ENCODE measurements at places on chromosomes 16 and 17.

GRCh38 chr16:47284999-47285398 lies 141.3 kb upstream of the NETO2 start:
- DNase-seq = no peak

- no peak for DNase-seq
Observed at GRCh38 chr17:63995626-63996025, 2.5 kb upstream of the PRR29 start.

GRCh38 chr16:76970745-76971099 lies 220.3 kb upstream of the MON1B start:
- no peak for DNase-seq

DNA sequence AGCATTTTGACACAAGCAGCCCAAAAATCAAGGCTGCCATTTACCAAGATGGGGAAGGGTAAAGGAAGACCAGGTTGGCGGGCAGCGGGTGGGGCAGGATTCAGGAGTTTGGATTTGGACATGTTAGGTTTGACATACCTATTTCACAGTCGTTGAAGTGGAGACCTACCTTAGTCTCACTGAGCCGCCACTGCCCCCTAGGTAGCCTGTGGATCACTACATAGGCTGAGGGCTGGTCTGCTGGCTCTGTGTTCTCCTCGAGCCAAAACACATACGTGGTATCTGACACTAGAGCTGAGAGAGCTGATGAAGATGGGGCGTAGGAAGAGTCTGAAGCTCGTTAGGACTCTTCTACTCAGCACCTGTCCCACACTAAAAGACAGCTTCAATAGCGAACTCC lies 115.1 kb downstream of the HIC1 start:
- DNase-seq = no peak

DNA sequence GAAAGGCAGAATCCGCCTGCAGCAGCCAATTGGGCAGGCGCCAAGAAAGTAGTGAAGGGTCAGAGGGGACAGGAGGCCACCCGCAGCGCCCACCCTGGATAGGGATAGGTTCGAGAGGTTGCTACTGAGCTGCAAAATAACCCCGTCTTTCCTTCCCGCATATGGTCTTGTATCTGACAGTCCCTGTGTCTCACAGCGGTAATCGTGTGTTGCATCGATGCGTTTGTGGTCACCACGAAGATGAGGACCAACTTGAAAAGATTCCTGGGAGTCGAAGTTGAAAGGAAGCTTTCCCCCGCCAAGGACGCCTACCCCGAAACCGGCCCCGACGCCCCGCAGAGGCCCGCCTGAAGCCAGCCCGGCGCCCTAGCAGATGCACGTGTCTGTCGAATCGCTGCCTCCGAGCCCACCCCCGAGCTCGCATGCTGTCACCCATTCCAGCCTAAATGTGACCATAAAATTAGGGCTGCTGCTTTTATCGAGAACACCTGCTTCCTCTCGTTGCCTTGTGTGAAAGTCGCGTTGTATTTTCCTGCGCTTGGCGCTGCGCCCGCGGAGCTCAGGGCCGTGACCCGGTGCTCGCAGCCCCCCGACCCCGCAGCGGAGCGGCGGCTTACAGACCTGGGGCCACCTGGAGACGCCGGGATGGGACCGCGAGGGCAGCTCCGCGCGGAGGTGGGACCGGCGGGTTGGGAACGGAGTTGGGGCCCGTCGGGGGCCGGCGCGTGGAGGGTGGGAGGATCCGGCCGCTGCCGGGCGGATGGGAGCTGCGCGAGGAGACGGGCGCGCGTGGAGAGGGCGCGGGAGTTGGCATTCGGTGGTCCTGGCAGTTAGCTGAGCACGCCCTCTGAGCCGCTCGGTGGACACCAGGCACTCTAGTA lies at the start of gene CMTM2:
TSS of gene CMTM2 (plus strand) at position 813 of the 881 bp plus-strand sequence. CDS start 145 bp downstream, outside the sequence.
- DNase-seq = no peak

DNA sequence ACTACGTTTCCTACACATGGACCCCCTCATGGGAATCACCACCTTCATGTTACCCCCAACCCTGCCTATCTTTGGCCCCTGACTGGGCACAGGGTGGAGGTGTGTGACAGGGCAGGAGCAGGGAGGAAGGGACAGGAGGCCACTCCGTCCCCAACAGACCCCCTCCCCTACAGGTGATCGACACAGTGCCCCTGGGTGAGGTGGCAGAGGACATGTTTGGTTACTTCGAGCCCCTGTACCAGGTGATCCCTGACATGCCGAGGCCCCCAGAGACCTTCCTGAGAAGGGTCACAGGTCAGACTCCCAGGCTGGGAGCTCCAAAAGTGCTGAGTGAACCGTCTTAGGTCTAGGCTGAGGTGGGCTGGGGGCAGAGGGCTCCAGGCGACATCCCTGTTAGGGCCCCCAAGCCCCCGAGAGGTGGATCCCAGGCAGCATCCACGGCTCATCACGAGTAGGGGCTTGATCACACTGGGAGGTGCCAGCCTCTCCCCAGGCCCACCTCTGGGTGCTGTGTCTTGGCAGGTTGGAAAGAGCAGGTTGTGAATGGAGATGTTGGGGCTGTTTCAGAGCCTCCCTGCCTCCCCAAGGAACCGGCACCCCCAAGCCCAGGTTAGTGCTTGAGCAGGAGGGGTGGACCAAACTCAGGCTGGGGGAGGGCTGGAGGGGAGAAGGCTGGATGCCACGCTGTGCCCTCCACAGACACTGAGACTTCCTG lies 1.5 kb downstream of the ACBD4 start:
- no peak for DNase-seq

DNA sequence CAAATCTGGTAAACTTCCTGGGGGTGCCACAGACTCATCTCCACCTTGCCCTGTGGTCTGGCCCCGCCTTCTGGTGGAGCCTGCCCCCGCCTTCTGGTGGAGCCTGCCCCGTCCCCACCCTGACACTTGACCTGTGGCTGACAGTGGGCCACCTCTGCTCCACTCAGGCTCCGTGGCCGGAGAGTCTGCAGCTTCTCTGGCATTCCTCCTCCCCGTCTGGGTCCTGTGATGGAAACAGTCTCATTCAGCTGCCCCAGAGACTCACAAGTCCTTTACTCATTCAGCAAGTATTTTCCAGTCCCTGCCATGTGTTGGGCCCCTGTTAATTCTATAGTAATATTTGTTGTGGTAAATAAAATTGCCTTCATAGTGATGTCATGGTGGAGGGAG lies 21.0 kb upstream of the G6PC1 start:
- DNase-seq = no peak

DNA sequence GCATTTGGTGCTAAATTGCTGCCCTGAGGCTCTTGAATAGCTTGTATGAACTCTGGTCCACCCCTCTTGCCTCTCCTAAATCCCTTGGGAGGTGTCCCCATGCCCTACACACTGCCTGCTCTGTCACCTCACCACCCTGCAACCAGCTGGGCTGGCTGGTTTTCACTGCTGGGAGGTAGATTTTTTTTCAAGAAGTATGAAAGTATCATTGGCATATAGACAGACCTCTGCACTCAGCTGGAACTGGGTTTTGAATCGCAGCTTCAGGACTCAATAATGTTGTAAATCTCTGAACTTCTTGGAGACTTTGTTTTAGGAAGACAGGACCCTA lies 184.9 kb downstream of the MSI2 start:
- no peak for DNase-seq

DNA sequence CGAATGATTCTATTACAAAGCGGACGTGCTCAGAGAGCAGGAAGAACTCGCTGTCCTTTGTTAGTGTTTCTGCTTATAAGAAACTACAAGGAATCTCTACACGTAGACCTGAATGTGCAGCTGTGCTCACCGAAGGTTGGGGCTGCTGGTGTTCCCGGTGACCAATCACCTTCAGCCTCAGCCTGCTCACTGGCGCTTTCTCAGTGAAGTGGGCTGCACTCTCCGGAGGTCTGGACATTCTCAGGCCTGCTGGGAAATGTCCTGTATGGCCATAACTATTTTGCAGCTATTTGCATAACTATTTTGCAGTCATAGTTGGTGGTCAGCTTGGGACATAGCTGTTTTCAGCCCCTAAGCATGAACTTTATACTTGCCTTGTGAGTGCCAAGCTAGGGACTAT lies 9.7 kb upstream of the CIAO3 start:
- DNase-seq = no peak

- DNase-seq = no peak
Observed at GRCh38 chr16:27417047-27417671, 15.2 kb downstream of the IL21R start.

GRCh38 chr17:2151358-2152033 lies 96.6 kb downstream of the HIC1 start:
- DNase-seq = no peak

GRCh38 chr16:6248199-6248598 lies 1084.4 kb upstream of the RBFOX1 start:
- no peak for DNase-seq

- DNase-seq = no peak
Observed at GRCh38 chr16:10040136-10041080, 141.8 kb downstream of the GRIN2A start.

- no peak for DNase-seq
Observed at GRCh38 chr17:72839131-72839725, 253.3 kb downstream of the SLC39A11 start.

GRCh38 chr17:31216031-31216751 lies 80.8 kb downstream of the OMG start:
- DNase-seq = no peak

- DNase-seq = peak; percentile 51
Observed at GRCh38 chr17:78343543-78344201, 16.2 kb downstream of the SOCS3 start.

- no peak for DNase-seq
Observed at GRCh38 chr17:49707246-49707607, 537 bp downstream of the SLC35B1 start.

- DNase-seq = no peak
Observed at GRCh38 chr17:14581186-14581830, 280.4 kb downstream of the HS3ST3B1 start.

GRCh38 chr17:30234296-30234695 lies 1.2 kb downstream of the SLC6A4 start:
- no peak for DNase-seq

DNA sequence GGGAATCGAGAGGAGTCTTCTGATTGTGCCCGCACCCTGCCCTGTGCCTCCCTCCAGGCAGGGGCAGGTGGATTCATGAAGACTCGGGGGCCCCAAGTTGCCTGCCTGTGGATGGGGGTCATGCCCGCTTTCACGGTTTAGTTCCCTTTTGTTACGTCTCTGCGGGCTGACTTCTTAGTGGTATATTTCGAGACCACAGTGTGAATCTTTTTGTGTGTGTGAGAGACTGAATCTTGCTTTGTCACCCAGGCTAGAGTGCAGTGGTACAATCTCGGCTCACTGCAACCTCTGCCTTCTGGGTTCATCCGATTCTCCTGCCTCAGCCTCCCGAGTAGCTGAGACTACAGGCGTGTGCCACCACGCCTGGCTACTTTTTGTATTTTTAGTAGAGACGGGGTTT lies 18.1 kb upstream of the RNF213 start:
- DNase-seq = no peak

DNA sequence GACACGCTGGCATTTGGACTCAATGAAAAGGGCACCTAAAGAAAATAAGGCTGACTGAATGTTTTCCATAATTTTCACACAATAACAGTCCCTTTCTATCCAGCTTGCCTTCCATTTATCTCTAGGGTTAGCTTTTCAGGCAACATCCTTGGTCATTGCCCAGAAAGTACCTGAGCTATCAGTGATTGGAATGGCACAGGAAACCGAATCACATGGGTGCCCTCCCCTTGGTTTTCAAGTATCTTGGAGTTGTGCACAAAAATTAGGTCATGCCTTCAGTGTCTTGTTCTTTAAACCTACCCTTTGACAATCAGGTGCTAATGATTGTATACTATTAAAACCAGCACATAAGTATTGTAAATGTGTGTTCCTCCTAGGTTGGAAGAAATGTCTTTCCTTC lies 3.3 kb upstream of the VPS4A start:
- DNase-seq = no peak

- no peak for DNase-seq
Observed at GRCh38 chr17:44738214-44738906, 20.4 kb upstream of the ADAM11 start.

DNA sequence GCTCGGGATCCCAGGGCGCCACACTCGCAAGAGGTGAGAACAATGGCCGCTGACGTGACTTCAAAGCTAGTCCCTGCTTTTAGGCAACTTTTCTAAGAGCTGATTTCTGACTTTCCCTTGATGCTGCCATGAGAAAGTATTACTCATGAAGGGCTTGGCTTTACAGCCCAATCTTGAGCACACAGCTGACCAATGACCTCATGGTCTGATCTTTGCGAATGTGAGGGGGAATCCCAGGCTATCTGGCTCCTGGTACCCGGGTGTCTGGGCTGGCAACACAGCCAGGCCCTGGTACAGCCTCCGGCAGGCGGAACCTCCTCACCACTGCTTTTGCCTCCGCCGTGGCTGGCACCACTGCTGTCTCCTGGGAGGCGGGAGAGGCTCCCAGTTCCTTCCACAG lies 17.5 kb downstream of the NDUFAF8 start:
- DNase-seq = no peak

- no peak for DNase-seq
Observed at GRCh38 chr17:82278786-82279391, 5.4 kb upstream of the CSNK1D start.

- no peak for DNase-seq
Observed at GRCh38 chr17:27532269-27533263, 76.3 kb downstream of the KSR1 start.

GRCh38 chr16:89026121-89026612 lies 49.2 kb upstream of the CBFA2T3 start:
- DNase-seq = no peak

DNA sequence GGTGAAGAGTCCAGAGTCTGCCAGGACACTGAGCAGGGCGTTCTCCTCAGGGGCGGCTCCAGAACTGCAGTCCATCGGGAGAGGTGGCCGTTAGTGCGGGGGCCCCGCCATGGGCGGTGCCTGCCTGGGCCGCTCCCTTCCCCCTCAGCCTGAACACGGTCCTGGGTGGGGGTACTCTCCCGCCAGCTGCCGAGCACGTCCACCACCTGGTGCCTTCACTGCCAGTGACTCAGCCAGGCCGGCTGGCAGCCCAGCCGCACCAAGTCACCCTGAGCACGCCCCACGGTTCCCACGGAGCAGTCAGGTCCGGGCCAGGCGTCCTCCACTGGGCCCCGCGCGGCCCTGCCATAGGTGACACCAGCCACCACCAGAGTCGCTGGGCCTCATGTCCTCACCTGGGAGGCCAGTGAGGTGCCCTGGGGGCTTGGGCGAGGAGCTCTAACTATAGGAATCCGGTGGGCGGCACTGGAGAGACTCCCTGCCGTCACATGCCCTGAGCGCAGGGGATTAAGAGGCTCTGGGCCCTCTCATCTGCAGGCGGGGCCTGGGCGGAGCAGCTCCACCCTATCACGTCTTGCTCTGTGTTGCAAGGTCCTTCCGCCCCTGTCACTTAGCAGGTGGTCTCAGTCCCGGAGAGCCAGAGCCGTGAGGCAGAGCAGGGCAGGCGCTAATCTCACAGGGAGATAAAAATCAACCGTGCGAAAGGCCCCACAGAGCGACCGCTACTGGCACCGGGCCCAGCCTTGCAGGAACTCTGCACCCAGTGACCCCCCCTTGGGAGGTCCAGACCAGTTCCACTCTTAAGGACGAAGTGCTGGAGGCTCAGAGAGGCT lies 14.3 kb downstream of the PIEZO1 start:
- DNase-seq = no peak

- DNase-seq = peak; percentile 56
Observed at GRCh38 chr16:4802659-4803287, 340 bp upstream of the ROGDI start.

All from stimulated activated CD4-positive, alpha-beta T cell treated with anti-CD3 and anti-CD28 coated beads, TNF-alpha, amount 100 ng/mL, for 1 hour (primary cell).